ENCODE measurements at places on chromosomes 7 and 10.

DNA sequence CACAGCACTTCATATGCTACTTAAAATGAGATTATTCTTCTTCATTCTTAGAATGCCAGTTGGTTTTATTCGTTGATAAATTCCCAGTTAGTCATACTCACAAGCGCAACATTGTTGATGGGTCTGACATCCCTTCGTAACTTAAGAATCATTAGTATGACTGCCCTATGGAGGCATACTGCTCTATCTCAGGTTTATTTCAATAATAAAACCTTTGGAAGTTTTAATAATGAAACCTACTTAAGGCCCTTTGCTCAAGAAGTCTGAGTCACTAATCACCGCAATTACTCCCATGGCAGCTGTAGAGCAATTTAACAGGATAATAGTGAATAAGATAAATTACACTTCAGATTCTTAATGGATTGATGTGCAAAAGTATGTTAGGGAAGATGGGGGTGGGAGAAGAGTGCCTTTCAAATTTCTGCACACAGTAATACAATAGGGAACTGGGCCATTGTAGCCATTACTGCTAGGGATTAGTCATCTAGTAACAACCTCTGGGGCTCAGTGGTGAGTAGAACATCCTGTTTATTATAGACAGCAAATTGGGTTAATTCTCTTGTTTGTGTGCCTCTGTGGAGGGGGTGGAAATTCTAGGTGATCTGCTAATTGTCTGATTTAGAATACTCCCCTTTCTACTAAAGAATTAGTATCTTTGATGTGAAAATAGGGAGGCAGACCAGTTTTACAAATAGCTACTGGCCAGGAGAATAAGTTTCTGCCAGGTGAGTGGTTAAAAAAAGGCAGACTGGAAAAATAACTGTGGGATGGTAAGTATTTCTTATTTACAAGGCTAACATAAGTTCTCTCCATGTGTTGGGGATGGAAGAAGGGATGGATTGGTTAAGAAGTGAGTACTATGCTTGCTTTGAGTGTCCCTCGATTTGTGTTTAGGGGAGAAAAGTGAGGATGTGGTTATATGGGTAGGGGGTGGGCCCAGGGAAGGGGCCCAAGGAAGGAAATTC is 74.5 kb upstream of the VKORC1L1 start:
- DNase-seq = no peak

DNA sequence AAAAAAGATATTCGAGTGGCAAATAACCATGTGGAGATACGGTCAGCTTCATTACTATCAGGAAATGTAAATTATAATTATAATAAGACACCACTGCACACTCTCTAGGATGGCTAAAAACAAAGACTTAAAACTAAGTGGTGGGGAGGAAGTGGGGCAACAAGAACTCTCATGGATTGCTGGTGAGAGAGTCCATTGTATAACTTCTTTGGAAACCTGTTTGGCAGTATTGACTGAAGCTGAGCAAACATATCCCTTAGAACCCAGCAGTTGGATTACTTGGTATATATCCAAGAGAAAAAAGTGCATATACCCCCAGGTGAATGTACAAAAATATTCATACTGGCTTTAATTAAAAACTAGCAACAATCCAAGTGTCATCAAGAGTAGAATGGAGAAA is 133.7 kb upstream of the CTBP2 start:
- no peak for DNase-seq

- DNase-seq = no peak
These were observed 12.5 kb upstream of the CH25H start for GRCh38 chr10:89219513-89220218.

DNA sequence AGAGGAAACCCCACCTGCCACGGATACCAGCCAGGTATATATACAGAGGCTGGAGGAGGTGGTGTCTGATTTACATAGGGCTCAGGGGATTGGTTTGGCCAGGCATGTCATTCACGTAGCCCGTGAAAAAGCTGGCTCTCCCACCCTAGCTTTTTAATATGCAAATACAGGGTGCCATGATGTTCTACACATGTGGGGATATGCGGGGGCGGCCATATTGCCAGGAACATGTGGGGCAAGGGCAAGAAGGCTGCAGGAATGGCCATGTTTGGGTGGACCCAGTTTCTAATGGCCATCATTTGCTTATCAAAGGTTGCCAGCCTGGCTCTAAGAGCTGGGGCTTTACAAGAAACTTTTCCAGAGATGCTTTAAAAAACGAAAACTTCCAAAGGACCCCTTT is 131.5 kb upstream of the KIF5B start:
- DNase-seq = no peak

GRCh38 chr7:32511791-32512190 is 16.5 kb downstream of the AVL9 start:
- DNase-seq = no peak

DNA sequence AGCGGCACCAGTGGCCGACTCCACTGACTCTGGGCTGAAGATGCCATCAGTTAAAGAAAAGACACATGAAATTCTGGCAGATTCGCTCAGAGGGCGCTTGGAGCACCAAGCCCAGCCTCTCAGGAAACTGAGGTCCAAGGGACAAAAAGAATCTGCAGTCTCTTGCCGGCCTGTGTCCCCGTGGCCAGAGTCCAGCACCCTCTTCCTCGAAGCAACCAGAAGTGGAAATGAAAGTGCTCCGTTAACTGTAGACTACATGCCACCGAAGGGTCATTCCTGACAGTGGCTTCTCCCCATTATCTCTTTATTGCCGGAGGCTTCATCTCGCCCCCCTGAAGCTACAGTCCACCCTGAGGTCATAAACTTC is 1.0 kb upstream of the CHST15 start:
- DNase-seq = no peak

- DNase-seq = no peak
These were observed 38.8 kb downstream of the DLG5 start for GRCh38 chr10:77887631-77888355.

- DNase-seq = no peak
These were observed 22.6 kb downstream of the CSGALNACT2 start for GRCh38 chr10:43160921-43161255.

Data from amniotic stem cell (primary cell).